ENCODE measurements at places on chromosomes 7 and 10.

DNA sequence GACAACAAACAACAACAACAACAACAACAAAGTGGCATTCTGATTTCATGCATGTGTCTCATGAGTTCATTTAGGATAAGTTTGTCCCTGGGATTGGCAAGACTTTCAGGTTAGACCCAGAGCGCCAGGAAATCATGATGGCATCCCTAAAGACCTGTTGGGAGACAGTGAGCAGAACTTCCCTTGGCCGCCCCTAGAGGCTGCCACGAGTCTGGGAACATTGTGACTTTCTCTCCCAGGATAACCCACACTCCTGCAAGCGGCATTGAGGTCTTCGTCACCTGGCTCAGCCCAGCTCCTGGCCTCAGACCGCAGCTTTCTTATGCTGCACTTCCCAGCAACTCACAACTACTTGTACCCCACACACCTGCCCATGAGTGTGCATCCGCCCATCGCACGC is 80.5 kb upstream of the RNF32 start:
- DNase-seq = no peak

- DNase-seq = no peak
Observed at GRCh38 chr10:71447676-71448075, 51.0 kb downstream of the CDH23 start.

GRCh38 chr7:140213684-140214074 is 36.9 kb upstream of the KDM7A start:
- no peak for DNase-seq

DNA sequence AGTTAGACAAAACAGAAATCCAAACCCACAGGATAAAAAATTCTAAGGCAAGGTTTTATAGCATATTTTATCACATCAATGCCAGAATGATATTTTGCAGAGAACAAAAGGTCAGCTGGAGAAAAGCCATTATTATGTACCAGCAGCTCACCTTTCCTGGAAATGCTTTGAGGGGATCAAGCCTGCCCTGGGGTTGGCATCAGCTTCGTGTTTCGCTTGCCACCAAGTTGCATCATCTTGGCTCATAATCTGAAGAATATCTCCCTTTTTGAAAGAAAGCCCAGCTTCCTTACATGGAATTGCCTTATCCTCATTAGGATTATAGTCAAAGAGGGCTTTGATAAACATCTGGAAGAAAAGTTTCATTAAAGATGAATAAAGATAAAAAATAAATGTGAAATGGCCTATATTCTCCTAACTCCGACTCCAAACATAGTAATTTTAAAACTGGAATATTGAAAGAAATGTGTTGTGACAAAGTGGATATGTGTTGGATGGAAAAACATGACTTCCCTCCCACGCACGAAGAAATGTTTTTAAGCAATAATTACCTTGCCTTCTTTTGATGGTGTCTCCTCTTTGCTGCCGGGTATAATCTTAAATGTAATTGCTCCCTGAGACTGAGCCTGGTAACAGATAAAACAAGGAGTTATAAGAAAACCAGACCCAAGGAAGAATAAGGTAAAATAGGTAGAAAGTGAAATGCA is 121.3 kb upstream of the ODAD2 start:
- DNase-seq = no peak

GRCh38 chr10:30445711-30446110 is 11.7 kb downstream of the MAP3K8 start:
- no peak for DNase-seq

- no peak for DNase-seq
Observed at GRCh38 chr7:127392182-127392565, 334 bp downstream of the ZNF800 start.

- DNase-seq = no peak
Observed at GRCh38 chr7:42337225-42337905, 100.4 kb upstream of the GLI3 start.
